ENCODE measurements at places on chromosomes 11 and 22.

- DNase-seq: no peak
Measured at GRCh38 chr11:75301601-75302345, 49.7 kb downstream of the ARRB1 start.

GRCh38 chr11:12182676-12183541 lies 72.5 kb downstream of the MICAL2 start:
- no peak for DNase-seq

DNA sequence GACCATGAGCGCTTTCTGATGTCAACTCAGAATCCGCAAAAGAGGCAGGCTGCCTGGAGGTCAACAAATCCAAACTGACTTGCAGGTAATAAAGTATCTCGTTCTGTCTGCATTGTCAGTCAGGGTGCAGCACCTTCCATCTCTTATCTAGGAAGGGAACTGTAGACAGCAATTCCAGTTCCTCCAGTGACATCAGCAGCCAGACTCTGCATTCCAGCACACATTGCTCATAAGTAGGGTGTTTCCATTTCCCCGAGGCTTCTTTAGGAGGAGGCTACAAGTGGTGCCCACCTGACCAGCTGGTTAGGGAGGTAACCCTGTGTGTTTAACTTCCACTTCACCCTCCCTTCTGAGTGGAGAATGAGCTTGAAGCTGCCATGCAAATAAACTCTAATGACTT lies 53.3 kb downstream of the NTM start:
- DNase-seq: no peak

DNA sequence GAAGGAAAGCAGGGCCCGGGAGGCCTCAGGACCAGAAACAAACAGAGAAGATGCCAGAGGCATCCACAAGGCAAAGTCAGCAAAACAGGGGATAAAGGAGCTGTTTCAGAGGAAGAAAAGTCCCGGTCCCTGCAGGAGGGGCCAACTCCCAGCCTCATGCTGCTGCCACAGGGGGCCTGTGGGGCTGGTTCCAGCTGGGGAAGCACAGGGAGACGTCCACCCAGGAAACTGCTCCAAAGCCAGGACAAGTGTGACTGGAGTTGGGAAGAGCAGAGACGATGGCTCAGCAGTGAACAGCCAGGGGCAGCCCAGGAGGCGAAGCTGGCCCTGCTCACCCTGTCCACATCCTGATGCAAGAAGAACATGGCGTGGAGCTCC lies 454.4 kb downstream of the BRD1 start:
- DNase-seq: no peak

DNA sequence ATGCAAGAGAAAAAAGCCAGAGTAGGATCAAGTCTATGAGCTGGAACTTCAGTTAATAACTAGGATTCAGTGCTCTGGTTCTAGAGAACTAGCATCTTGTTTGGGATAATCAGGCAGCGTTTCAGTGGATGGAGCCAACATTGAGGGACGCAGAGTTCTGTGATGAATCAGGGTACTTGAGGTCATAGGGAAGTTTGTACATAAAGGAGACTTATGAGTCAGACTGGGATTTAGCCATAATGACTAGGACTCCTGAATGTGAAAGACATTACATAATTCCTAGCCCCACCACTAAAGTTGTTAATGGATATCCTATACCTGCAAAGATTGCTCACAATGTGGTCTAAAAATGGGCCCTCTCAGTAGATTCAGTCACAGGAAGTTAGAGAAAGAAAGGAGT lies 6.8 kb downstream of the SLN start:
- DNase-seq: no peak

- no peak for DNase-seq
Measured at GRCh38 chr11:130616573-130616972, 168.1 kb downstream of the ADAMTS15 start.

DNA sequence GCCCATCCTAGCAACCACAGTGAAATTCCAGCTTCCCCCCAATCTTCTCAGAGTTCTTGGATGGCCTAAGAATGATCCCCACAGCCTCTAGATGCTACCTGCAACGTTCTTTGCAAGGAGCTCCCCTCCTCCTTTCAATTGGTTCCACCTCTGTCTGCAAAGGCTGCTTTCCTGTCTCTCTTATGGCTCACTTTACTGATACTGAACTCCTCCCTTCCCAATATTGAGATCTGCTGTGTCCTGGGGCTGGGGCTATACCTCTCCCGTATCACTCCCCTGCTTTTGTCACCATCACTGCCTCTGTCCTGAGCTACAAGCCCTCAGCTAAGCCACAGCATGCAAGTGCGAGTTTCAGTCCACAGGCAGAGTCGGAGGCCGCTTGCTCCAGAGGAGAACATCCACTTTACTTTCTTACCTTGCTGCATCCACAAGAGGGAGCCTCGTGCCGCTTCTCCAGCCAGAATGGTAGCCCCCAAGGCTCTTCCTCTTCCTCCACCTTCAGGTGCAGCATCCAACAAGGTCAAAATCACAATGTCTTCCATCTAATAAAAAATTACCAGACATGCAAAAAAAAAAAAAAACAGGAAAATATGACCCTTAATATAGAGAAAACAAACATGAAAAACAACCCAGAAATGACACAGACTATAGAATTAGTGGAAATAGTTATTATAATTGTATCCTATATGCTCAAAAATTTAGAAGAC lies 48.6 kb upstream of the TMEM45B start:
- DNase-seq: no peak

DNA sequence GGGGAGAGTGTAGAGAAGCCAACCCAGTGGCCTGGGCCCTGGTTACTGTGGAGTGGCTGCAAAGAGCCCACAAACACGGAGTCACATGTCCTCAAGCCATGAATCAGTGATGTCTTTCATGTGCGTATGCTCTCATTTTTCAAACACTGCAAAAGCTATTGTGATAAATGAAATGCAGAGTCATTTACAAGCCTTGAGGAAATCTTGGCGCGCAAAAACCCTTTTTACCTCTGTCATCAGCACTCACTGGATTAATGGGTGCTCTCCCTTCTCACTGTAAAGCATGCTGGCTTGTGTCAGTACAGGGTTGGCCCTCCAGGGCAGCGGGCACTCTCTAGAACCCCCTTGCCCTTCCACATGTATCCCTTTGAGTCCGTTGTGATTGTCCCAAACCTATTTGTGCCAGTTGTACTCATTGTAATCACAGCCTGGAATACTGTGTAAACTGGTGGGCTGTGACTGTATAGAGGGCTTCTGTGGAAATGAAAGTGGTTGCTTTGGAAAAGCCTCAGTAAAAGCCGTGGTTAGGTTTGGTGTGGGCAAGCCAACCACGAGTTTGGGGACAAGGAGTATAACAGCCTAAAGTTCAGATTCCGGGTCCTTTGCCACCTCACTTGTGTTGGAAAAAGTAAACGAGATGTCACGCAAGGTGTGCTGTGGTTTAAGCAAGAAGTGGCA lies 10.4 kb downstream of the GNAZ start:
- DNase-seq: no peak

GRCh38 chr22:42596863-42597530 lies 17.7 kb downstream of the POLDIP3 start:
- DNase-seq: no peak

DNA sequence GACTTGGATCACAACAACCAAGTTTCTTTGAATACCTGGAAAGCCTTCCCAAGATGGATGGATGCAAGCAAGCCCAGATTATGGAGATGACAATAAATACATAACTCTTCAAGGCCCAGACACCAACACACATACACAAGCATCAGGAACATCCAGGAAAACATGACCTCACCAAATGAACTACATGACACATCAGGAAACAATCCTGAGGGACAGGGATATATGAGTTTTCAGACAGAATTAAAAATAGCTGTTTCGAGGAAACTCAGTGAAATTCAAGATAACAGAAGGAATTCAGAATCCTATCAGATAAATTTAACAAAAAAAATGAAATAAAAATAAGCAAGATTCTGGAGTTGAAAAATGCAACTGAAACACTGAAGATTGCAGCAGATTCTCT lies 659.4 kb downstream of the METTL15 start:
- DNase-seq: no peak

GRCh38 chr11:45769960-45770359 lies 35.0 kb upstream of the SLC35C1 start:
- no peak for DNase-seq

GRCh38 chr22:26708256-26709009 lies 51.0 kb downstream of the MIAT start:
- no peak for DNase-seq

DNA sequence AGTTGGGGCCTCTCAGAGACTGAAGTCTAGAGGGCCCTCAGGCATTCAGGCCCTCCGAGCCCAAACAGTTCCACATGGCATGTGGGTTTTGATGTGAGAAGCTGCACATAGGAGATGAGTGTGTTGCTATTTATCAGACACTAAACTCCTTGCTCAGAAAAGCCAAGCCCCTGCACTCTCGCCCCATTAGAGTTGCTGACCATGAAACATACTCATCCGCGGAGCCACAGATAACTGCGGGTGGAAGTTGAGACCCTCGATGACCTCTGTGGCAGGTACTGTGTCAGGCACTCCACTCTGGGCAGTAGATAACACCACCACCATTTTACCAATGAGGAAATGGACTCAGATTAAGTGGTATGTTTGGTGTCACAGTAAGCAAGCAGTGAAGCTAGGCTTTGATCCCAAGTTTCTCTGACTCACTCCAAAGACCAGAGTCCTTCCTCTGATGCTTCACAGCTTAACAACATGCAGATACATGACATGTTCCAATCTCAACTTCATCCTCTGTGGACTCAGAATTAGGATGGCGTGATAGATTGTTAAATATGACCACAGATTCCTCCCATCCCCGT lies 202.1 kb downstream of the ADAMTS15 start:
- no peak for DNase-seq

DNA sequence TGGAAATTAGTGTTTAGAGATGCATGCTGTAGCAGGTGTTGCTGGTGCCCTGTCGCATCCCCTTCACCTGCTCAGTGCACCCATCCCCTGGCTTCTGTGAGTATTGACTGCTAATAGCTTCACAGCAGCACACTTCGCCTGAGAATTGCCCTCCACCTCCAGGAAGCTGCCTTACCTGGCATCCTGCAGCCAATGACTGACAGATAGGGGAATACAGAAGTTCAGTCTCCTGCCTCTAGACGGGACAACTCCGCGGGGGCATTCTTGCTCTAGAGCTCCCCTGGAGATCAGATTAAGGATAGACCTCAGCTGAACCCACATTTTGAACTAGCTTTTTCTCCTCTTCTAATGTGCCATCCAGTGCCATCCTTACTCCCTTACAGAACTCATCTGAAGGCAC lies 9.3 kb upstream of the CD3E start:
- DNase-seq: no peak

DNA sequence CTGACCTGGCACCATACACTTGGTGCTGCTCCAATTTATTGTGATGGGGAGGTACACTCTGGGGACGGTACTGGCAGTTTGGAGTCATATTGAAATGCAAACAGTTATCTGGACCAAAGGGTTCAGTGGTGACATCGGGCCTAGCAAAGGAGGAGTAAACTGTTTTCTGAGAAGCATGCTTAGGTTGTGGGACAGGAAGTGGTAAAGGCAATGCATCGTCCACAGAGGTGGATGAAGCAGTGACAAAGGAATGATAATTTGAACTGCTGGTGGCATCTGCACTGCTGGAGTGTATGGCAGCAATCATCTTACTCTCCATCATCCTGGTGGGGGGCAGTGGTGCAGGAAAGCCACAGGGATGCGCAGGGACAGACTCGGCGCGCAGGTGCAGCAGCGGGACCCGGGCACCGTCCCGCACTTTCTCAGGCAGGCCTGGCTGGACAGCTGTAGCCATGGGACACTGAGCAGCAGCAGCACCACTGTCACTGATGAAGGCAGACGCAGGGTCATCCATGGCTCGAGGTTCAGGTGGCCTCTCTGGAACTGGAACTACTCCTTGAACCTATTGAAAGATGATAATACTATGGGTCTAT lies 28.0 kb upstream of the TP53AIP1 start:
- DNase-seq: no peak

DNA sequence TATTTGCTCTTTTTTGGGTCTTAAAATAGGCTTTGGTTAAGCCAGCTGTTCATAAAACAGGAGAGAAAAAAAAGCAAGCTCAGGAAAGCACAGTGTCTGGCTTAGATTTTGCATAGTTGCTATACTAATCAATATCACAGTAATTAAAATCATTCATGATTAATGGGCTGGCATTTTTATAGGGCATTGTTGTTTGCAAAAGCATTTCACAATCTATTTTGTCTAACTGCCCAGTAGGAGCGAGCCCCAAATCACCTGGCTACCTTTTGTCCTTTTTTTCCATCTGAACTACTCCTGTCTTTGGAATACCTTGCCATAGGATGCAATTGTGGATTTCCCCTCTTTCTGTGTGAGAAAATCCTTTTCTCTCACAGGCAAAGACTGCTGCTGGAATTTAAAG lies 619.8 kb downstream of the JRKL start:
- DNase-seq: peak; percentile 15

DNA sequence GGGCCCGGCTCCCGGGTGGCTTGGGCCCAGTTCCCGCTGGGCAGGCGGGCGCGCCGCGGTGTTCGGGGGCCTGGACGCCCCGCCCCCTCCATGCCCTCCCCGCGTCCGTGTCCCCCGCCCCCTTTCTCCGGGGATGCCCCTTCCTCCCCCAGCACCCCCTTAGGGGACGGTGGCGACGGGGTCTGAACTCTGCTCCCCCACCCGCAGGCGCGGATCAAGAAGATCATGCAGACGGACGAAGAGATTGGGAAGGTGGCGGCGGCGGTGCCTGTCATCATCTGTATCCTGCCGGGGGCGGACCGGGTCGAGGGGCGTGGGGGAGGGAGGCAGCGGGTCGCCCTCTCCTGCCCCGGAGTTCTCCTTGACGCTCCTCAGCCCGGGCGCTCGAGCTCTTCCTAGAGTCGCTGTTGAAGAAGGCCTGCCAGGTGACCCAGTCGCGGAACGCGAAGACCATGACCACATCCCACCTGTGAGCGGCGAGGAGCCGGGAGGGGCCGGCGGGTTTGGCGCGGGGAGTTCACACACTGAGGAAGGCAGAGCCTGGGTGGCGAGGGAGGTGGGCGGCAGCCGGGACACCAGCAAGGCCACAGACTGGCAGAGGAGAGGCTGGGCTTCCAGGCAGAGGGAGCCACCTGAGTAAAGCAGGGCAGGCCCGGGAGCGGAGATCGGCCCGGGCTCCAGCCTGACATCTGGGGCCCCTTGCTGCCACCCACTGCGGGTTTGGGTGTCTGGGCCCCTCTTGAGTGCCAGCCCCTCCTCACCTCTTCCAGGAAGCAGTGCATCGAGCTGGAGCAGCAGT lies 546 bp downstream of the DRAP1 start:
- no peak for DNase-seq

GRCh38 chr11:45248501-45249011 lies 37.6 kb downstream of the SYT13 start:
- no peak for DNase-seq
